ENCODE measurements at places on chromosomes 2 and 18. TPM values are rescaled to one million over a fixed set of nuclear protein-coding genes. Genes with fewer than 3 reads are reported as not detected.

TMEM37 gene
- 1.2 TPM for total RNA-seq

FEV gene
- not detected for total RNA-seq

CD8B gene
- total RNA-seq = not detected

CCDC74B gene
- 1.9 TPM for total RNA-seq

TNFAIP6 gene
- total RNA-seq = not detected

GREB1L gene
- total RNA-seq = 6.0 TPM

LYG2 gene
- not detected for total RNA-seq

RAPH1 gene
- 16.8 TPM for total RNA-seq

SERPINB12 gene
- total RNA-seq = not detected

SLC9A4 gene
- total RNA-seq = 0.85 TPM

LIPG gene
- total RNA-seq = 30.9 TPM

- no peaks in the 10 kb centered on the region for H3K36me3 ChIP-seq
- H3K27me3 ChIP-seq = no peaks in the 10 kb centered on the region
- no peak overlapping the region for H3K27ac ChIP-seq
- no peak for DNase-seq
These were observed 653 bp upstream of the ANKAR start for GRCh38 chr2:189673661-189674373.

GRCh38 chr2:43941359-43941758 is 54.4 kb downstream of the LRPPRC start:
- no peak overlapping the region for H3K4me3 ChIP-seq
- no peak overlapping the region for H3K27ac ChIP-seq
- no peaks in the 10 kb centered on the region for H3K4me1 ChIP-seq
- H3K27me3 ChIP-seq = no peaks in the 10 kb centered on the region

GRCh38 chr2:174233771-174234275 is 14.5 kb downstream of the OLA1 start:
- no peaks in the 10 kb centered on the region for H3K27me3 ChIP-seq
- no peak overlapping the region for H3K4me3 ChIP-seq
- H3K36me3 ChIP-seq = peaks cover 27% of the 10 kb centered on the region
- no peak for DNase-seq
- no peak overlapping the region for H3K27ac ChIP-seq
- peaks cover 16% of the 10 kb centered on the region for H3K4me1 ChIP-seq

DNA sequence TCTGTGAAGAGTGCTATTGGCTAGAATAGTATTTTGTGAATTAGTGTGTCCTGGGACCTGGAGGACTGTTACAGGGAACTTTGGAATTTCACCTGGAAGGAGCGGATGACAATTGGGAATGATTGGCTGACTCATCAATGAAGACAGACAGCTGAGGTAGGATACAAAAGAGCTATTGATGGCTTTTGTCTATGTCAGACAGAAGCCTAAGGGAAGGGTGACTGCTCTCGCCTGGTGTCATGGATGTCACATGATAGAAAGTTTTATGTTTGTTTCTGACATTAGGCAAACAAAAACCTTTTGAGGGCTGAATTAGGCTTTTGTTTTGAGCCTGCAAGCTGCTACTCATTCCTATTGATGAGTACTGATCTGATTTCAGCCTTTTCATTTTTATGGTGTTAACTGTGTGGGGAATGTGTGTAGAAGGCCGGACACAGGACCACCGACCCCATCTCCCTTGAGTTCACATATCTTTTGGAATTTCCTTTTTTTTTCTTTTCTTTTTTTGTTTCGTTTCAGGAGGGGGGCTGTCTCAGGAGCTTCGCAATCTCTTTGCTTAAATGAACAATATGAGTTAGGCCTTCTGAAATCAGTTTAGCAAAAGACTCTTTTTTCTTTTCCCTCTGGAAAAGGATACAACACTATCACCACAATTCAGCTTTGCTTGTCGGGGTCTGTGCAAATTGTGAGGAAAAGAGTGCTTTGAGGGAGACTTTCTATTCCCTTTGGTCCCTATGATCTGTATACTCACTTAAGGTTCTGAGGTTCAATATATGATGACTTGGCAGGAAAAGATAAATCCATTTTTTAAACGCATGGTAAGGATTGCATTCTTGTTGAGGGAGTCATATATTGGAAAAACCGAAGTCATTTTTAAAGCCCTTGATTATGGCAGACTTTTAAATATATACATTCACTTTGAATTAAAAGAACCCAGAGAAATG is 207.9 kb upstream of the FIGN start:
- H3K4me1 ChIP-seq = no peaks in the 10 kb centered on the region
- H3K36me3 ChIP-seq = no peaks in the 10 kb centered on the region
- H3K27ac ChIP-seq = no peak overlapping the region
- DNase-seq = no peak
- no peak overlapping the region for H3K4me3 ChIP-seq
- H3K27me3 ChIP-seq = no peaks in the 10 kb centered on the region

GRCh38 chr2:20314562-20315501 is 35.8 kb downstream of the PUM2 start:
- no peaks in the 10 kb centered on the region for H3K4me1 ChIP-seq
- no peak for DNase-seq
- peaks cover 72% of the 10 kb centered on the region for H3K36me3 ChIP-seq
- no peak overlapping the region for H3K27ac ChIP-seq
- no peak overlapping the region for H3K4me3 ChIP-seq
- H3K27me3 ChIP-seq = no peaks in the 10 kb centered on the region

GRCh38 chr2:120343433-120344105 is 2.4 kb upstream of the INHBB start:
- H3K27me3 ChIP-seq = 0 out of 2 replicates have a peak, but pooled peaks cover 7% of the 10 kb centered on the region
- peaks cover 21% of the 10 kb centered on the region for H3K4me1 ChIP-seq
- H3K27ac ChIP-seq = no peak overlapping the region
- DNase-seq = peak; percentile 87
- no peaks in the 10 kb centered on the region for H3K36me3 ChIP-seq

DNA sequence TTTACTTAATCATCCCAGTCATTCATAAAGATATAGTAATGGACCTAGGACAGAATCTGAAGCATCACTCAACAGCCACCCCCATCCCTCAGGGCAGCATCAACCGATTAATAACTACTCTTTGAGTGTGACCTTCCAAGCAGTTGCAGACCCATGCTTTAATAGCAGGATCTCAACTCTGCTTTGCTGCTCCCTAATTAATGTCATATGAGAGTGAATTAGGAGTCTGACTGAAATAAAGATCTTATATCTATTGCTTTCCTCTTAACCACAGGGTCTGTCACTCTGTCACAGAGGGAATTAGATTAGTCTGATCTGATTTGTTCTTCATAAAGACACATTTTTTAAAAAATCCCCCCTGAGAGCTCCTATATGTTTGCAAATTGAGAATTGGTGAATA is 46.1 kb upstream of the LRP1B start:
- no peaks in the 10 kb centered on the region for H3K36me3 ChIP-seq
- no peak overlapping the region for H3K4me3 ChIP-seq
- H3K4me1 ChIP-seq = 0 out of 2 replicates have a peak, but pooled peaks cover 7% of the 10 kb centered on the region

DNA sequence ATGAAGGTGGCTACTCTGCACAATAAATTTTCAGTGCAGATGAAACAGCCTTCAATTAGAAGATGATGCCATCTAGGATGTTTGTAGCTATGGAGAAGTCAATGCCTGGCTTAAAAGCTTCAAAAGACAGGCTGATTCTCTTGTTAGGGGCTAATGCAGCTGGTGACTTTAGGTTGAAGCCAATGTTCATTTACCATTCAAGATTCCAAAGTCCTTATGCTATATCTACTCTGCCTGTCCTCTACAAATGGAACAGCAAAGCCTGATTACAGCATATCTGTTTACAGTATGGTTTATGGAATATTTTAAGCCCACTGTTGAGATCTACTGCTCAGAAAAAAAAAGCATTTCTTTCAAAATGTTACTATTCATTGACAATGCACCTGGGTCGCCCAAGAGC is 15.8 kb downstream of the TGFA start:
- H3K4me3 ChIP-seq = no peak overlapping the region
- H3K36me3 ChIP-seq = peaks cover 21% of the 10 kb centered on the region
- no peak for DNase-seq
- no peak overlapping the region for H3K27ac ChIP-seq
- no peaks in the 10 kb centered on the region for H3K27me3 ChIP-seq

DNA sequence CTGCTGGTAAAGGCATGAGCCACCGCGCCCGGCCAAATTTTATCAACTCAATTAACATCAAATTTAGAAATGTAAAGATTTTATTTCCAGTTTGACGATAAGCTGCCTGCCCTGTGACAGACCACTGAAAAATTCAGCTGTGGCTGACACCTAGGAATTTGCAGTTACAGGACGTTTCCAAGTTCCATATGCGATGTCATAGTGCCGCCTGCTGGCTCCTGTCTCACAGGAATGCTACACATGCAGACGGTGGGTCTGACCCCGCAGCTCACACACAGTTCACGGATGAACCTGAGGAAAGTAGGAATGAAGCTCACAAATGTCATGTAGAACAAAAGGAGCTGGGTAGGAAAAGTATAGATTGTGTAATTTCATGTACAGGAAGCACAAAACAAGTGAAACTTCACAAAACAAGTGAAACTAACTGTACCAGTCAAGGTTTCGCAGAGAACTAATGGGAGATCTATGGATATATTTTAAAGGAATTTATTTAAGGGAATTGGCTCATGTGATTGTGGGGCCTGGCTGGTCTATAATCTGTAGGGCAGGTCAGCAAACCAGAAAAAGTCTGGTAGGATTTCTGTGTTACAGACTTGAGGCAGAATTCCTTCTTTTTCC is 13.2 kb upstream of the SEH1L start:
- H3K27ac ChIP-seq = no peak overlapping the region
- H3K27me3 ChIP-seq = no peaks in the 10 kb centered on the region
- H3K4me1 ChIP-seq = peaks cover 11% of the 10 kb centered on the region
- DNase-seq = peak; percentile 86
- H3K36me3 ChIP-seq = no peaks in the 10 kb centered on the region

DNA sequence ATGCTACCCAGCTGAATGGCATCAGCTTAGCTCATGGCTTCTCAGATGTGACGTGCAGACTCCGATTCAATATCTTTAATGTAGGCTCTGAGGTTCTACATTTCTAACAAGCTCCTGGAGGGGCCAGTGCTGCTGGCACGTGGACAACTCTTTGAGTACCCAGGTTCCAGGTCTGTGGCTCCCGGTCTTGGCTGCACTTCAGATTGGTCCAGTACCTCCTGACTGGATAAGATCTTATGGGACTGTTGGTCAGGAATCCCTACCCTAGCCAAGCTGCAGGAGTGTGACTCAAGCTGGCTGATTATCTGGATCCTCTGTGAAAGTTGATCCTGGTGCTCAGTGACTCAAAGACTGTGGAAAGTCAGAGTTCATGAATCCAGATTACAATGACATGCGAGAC is 222.1 kb downstream of the ANKRD30B start:
- H3K27me3 ChIP-seq = no peaks in the 10 kb centered on the region
- peak; percentile 71 for DNase-seq
- no peak overlapping the region for H3K4me3 ChIP-seq
- H3K4me1 ChIP-seq = peaks cover 52% of the 10 kb centered on the region
- no peaks in the 10 kb centered on the region for H3K36me3 ChIP-seq

DNA sequence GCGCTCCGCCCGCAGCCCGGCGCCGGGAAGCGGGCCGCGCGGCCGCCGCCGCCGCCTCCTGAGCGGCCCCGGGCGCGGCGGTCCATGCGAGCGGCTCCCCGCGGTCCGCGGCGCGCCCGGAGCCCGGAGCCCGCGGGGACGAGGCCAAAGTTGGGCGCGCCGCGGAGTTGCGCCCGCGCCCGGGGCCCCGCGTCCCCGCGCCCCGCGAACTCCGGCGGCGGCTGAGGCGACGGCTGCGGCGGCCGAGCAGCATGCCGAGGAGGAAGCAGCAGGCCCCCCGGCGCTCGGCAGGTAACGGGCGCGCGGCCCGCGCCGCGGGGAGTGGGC is 992 bp downstream of the TSHZ1 start:
- peak overlapping the region; percentile 73 for H3K4me3 ChIP-seq
- H3K27me3 ChIP-seq = no peaks in the 10 kb centered on the region
- no peak for DNase-seq

DNA sequence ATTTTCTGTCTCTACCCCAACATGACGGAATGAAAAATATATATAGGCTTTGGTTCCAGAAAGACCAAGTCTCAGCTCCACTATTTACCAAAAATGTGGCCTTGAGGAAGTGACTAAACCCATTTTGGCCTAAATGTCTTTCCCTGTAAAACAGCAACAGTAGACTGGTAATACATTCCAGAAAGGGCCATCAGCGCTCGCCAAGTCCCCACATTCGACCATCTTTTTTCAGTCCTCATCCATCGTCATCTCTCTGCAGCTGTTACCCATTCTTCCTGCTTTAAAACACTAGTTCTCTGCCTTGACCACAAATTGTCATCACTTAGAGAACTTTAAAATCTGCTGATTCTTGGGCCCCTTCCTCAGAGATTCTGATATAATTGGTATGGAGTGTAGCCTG is 183.8 kb upstream of the CTAGE1 start:
- no peak overlapping the region for H3K27ac ChIP-seq
- no peak for DNase-seq
- H3K27me3 ChIP-seq = no peaks in the 10 kb centered on the region
- H3K4me3 ChIP-seq = no peak overlapping the region

DNA sequence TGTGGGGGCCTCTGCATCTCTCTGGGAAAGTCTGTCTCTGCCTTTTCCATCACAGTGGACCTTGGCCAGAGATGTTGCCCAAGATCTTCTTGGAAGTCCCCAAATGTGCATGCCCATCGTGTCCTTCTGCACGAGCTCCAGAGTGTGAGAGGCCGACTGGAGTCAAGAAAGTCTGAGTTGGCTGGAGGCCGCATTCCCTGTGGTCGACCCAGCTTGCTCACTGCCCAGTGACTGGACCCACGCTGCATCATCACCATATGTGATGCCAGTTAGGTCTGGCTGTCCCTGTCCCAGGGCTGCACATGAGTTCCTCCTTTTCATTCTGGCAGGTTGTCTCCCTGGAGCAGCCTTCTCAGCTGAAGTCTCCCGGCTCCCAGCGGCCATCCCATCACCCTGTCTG is 93.8 kb downstream of the ARL4C start:
- H3K27ac ChIP-seq = no peak overlapping the region
- no peaks in the 10 kb centered on the region for H3K4me1 ChIP-seq
- H3K27me3 ChIP-seq = no peaks in the 10 kb centered on the region
- no peak overlapping the region for H3K4me3 ChIP-seq
- DNase-seq = no peak

DNA sequence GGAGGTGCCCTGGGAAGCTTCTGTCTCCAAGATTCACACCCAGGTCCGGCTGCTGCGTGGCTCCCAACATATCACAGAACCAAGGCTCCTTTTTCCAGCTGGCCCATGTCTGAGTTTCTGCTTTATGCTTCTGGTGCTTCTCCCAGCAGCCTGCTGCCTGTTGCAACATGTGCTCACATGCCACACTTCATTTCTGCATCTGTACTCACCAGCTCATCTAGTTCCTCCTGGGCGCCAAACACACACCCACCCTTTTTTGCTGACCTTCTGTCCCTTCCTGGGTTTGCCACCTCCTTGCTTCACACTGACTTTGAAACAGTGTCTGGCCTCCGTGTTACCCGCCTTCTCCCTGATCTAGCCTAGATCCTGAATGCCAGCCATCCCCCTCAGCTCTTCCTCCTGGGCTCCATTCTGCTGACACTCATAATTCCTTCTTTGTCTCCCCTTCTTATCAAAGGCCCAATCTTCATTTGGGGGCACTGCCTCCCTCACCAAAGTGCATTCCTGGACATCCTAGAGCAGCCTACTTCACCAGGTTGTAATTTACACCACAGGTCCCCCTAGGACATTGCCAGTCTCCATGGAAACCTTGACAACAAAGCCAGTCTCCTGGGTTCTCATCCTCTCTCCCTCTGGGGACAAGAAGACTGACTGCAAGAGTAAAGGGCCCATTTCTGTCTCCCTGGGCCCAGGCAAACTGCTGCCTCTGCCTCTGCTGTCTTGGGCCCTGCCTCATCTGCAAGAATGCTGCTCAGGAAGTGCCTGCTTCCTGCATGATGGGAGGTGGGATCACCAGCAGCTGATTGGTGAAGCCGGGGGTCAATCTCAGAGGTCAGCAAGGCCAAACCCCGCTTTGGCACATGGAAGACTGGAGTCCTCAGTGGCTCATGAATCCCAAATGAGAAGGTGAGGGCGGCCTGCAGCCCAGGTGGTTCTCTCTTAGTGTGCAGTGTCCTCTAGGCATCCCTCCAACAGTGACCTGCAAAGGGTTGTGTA is 13.9 kb upstream of the PROM2 start:
- peaks cover 7% of the 10 kb centered on the region for H3K4me1 ChIP-seq
- H3K36me3 ChIP-seq = no peaks in the 10 kb centered on the region
- peaks cover 29% of the 10 kb centered on the region for H3K27me3 ChIP-seq
- no peak overlapping the region for H3K27ac ChIP-seq

All from PC-9 (cell line).